ENCODE measurements at places on chromosomes 5 and 9.

DNA sequence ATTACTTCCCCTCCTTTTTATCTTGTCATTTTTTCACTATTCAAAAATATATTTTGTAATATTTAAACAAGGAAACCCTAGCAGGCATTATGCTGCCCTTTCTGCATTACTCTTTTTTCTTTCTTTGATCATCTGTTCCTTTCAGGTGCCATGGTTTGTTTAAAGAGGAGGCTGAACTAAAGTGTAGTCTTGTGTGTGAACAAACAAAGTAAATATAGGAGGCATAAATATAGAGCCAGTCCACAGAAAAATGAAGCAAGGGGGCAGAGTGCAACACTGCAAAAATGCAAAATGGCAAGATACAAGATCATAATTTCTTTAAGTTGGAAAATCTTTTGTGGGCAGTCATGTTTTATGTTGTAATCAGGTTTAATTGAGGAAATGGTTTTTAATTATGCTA is 947.3 kb upstream of the COX7C start:
- DNase-seq: no peak

GRCh38 chr9:68894502-68894901 is 119.4 kb downstream of the PRKACG start:
- DNase-seq: no peak

DNA sequence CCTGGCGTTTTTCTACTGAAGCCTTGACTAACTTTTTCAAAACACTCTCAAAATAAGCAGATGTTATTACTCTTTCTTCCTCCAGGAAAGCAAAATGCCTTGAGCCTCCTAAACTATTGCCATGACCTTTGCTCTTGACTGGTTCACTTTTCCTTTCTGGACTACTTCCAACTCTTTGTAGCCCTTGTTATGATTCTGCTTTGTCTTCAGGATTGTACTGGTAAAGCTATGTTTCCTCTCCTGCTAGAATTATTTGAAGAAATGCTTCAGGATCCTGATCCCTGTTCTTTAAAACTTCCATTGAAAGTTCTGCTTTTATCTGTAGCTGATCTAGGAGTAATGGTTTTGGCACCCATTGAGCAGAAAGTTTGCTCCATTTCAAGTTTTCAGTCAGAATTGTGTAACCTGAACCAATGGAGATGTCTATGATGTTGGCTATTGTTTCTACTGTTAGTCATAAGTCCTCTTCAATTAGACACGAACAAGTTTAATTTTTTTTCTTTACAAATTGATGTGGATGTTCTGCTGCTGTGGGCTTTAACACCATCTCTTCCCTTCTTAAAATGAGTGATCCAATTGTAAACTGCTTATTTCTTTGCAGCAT is 1356.4 kb downstream of the EFNA5 start:
- no peak for DNase-seq

DNA sequence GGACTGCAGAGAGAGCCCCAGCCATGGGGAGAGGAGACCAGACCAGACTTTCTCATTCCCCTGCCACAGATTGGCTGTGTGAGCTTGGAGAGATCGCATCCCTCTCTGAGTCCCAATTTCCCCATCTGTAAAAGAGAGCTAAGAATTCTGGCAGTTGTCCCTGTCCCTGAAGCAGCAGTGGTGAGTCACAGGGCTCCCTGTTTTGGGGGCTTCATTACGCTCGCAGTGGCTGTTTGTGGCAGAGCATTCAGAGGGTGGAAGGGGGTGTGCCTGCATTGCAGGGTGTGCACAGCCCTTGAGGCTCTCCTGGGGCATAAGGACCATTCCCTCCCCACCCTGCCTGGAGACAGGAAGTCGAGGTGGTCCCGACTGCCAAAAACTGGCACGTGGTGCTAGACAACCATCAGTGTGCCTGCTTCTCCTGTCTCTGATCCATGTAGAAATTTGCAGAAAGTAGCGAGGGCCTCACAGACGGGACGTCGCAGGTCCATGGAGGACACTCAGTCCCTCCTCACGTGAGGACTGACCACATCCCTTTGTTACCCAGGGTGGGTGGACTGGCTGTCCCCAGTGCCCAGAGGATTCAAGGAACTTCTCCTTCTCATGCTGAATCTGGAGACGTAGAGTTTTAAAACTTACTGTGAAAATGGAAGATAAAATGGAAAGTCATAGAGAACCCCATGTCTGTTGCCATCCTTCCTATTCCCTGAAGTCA is 35.3 kb downstream of the HRH2 start:
- no peak for DNase-seq

- DNase-seq: no peak
Measured at GRCh38 chr9:82736126-82736525, 326.8 kb downstream of the RASEF start.

GRCh38 chr5:133114166-133114932 is 62.5 kb downstream of the HSPA4 start:
- no peak for DNase-seq

DNA sequence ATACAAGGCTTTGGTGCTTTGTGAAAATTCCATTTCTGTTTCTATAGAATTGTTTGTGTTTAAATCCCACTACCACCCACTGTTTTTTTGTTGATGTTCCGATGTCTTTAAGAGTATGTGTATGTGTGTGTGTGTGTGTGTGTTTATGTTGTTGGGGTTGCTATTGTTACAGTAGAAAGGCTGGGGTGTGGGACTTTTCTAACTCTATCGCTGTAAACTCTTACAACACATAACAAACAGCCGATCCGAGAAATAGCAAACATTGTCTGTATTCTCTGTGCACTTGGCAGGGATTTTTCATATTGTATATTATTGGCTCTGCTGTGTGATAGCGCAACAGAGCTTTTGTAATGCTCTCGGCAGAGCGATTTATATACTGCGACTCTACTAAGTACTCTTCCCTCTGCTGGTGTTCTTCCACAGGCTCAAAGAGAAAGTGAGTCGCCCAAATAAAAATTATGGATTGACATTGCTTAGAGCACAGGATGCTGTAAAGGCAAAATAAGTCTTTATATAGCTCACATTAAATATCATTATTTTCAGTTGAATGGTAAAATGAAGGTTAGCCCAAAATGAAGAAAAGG is 492.2 kb upstream of the ARRDC3 start:
- DNase-seq: no peak

GRCh38 chr5:118687661-118688621 is 300.4 kb downstream of the DTWD2 start:
- no peak for DNase-seq

- no peak for DNase-seq
Measured at GRCh38 chr9:71446106-71446472, 322.2 kb downstream of the CEMIP2 start.

DNA sequence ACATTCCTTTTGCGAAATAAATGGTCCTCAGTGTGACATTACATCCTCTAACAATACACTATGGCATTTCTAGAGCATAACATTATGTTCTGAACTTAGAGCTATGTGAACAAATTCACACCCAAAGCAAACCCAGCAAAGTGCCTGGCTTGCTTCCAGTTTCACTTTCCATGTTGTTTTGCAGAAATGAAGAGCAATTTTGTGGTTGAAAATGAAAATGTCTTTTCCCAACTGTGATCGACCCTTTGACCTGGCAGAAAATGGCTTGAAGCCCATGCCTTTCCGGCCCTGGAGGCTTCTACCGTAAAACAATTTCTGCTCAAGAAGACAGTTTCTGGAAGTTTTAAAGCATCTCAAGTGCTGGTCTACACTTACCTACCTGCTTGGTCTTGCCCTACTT is 344.7 kb upstream of the RGMB start:
- DNase-seq: no peak

All from stimulated activated CD8-positive, alpha-beta memory T cell treated with anti-CD3 and anti-CD28 coated beads, Interleukin-4, amount 100 ng/mL, for 4 hours (primary cell).